Amniotic epithelial cell (primary cell): ENCODE measurements at places on chromosomes 11 and 22.

- DNase-seq = no peak
These were observed 9.1 kb upstream of the CCDC34 start for GRCh38 chr11:27372164-27372563.

- DNase-seq = peak; percentile 17
These were observed 102.7 kb upstream of the TRPC6 start for GRCh38 chr11:101686514-101686913.

DNA sequence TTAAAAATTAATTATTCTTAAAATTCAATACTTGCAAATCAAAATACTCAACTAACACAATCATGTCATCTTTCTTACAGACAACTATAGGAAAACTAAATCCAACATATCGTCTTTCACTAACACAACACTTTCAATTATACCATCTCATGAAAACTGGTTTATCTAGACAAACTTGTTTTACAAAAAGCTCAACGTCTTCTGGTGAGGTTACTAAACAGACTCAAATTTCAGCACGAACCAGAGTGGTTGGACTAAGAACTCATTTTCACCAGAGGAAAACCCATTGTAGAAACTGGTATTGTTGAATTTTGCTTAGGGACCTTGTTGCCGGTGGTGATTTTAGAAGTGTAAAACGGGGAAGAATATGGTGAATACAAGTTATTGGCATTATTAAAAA, 52.2 kb downstream of the NUP98 start:
- DNase-seq = no peak

DNA sequence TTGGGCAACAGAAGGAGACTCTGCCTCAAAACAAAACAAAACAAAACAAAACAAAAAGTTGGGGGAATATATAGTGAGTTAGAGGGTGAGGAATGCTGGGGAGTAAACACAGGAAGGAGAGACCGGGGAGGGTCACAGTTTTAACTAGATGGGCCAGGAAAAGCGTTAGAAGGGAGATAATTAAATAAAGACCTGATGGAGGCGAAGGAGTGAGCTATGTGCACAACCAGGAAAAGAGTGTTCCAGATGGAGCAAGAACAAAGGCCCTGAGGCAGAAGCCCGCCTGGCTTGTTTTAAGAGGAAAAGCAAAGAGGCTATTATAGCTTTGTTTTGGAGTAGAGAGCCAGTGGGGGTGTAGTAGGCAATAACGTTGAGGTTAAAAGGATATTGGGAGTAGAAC, 4.8 kb upstream of the PLA2G6 start:
- no peak for DNase-seq

DNA sequence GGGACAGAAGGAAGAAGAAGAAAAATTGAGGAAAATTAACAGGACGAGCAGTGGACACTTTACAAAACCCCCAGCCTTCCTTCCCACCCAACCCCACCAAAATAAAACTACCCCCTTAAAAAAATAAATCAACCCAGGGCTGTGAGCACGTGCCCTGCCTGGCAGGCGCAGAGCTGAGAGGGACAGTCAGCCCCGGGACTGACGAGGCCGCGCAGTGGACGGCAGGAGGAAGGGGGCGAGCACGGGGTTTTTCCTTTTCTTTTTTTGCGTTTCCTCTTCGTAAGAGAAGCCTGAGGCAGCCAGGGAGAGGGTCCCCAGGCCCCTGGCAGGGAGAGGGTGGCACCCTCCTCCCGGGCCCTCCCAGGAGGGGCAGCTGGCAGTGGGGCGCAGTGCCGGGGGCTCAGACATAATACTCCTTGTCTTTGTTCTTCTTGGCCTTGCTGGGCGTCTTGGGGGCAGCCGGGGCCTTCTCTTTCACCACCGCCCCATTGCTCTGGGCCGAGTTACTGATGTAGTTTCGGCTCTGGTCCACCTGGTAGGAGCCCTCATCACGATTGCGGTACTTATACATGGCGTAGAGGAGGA, 15.9 kb downstream of the SLC22A12 start:
- DNase-seq = no peak

GRCh38 chr11:34890089-34890488, 26.1 kb downstream of the APIP start:
- peak; percentile 37 for DNase-seq

- no peak for DNase-seq
These were observed 1.4 kb downstream of the SH3BP1 start for GRCh38 chr22:37640591-37641560.

- DNase-seq = no peak
These were observed 653.5 kb downstream of the FAM181B start for GRCh38 chr11:82080160-82080559.

GRCh38 chr22:45760682-45761081, 89.0 kb downstream of the ATXN10 start:
- DNase-seq = no peak

GRCh38 chr11:124955035-124955434, 1.0 kb downstream of the CCDC15 start:
- no peak for DNase-seq

DNA sequence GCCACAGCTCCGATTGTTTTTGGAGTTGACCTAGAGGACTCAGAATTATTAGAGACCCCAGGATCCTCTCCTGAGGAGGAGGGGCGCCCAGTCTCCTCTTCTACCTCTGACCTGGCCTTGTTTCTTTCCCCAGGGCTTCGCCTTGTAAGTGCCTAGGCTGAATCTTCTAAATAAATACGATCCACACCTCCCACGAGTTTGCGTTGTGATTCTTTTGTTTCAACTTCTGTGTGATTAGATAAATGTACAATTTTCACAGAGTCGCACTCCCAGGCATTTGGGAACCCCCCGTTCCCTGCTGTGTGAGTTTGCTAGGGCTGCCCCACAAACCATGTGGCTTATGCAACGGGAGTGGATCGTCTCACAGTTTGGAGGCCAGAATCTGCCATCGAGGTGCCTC, 1.2 kb downstream of the KRTAP5-8 start:
- DNase-seq = no peak

GRCh38 chr11:101835506-101836063, 79.2 kb upstream of the CEP126 start:
- no peak for DNase-seq

- DNase-seq = no peak
These were observed 21.6 kb downstream of the CYB5R2 start for GRCh38 chr11:7651700-7652099.

DNA sequence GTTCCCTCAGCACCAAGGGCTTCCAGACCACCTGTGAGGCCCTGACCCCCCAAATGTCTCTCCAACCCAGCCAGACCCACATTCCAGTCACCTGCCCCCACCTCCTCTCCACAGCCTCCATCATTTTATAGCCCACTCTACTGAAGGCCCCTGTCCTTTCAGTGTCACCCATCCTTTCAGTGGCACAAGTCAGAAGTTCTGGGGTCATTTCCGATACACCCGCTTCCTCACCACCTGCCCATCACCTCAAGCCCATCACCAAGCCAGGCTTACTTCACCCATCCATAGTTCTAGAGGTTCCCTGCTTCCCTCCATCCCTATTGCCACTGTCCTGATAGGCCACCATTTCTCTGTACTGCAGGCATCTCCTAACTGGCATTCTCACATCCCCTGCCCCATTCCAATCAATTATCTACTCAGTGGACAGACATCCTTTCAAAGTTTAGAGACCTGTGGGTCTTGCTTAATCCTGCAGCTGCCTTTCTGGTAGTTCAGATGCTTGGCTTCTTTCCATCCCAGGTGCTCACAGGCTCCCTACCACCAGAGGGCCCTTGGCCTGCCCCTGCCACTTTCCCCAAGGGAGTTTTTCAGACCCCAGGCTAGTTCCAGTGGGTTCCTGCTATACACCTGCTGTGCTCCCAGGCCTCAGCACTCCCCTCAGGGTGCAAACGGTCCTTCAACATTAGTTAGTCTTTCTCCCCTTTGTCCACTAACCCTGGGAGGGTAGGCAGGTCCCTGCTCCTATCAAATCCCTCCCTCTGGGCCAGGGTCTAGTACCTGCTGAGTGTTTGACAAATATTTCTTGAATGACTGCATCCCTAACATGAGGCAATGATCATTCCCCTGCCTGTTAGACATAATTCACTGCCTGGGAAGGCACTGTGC, 7.6 kb downstream of the KCNQ1OT1 start:
- DNase-seq = peak; percentile 24

DNA sequence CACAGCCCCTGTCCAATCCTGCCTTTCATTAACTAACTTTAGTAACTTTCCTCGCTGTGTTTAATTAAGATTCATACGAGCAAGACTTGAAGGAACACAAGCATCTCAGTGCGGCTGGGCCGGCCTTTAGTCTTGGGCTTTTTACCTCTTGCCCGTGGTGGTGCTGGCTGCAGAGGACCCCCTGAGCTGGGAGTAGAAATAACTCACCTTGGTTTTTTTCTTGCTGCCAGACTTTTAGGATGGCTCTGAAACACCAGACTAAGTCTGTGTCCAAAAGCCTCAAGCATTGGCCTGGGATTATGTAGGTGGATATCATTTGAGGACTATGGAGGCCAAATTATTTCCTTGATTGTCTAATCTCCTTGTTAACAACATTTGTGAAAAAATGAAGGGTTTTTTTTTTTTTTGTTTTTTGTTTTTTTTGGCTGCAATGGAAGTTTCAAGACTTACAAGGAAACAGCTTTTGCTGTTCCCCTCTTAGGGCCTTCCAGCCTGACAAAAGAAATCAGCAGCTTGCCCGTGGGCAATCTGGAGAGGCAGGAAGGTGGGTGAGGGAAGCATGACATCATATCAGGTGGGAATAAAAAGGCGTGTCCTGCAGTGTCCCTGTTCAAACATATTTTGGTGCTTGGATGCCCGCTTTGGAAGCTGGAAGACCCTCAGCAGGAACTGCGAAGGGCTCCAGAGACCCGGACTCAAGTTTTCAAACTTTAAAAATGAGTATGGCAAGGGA, 44.0 kb downstream of the SMIM38 start:
- no peak for DNase-seq

DNA sequence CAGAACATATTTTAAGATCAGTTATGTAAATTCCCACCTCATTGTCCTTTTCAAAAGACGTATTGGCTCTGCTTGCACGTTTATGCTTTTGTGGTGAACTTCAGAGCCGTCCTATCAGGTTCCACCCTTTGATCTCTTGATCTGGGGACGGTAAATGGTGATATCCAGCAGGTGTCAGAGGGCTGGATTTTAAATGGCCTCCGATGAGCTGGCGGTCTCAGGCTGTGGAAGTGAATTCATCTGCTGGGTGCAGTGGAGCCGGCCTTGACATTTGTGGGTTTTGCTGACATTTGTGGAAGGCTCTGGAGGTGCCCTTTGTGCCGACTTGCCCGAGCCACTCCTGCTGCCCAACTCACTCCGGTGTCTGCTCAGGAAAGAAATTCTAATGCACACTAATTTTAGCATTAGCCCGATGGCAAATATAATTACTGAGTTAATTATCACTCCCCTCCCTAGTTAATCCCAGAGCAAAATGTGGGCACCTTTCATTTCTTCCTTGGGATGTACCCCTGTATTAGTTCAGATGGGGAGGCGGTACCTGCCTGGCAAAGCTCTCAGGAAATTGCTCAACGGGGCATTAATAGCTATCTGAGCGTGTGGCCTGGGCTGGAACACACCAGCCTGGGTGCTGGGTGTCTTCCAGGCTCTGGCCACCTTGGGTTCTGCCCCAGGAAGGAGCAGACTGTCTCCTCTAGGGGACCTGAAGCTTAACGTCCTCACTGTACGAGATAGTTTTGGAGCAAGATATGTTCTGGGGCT, 9.1 kb downstream of the LRP5 start:
- DNase-seq = no peak

DNA sequence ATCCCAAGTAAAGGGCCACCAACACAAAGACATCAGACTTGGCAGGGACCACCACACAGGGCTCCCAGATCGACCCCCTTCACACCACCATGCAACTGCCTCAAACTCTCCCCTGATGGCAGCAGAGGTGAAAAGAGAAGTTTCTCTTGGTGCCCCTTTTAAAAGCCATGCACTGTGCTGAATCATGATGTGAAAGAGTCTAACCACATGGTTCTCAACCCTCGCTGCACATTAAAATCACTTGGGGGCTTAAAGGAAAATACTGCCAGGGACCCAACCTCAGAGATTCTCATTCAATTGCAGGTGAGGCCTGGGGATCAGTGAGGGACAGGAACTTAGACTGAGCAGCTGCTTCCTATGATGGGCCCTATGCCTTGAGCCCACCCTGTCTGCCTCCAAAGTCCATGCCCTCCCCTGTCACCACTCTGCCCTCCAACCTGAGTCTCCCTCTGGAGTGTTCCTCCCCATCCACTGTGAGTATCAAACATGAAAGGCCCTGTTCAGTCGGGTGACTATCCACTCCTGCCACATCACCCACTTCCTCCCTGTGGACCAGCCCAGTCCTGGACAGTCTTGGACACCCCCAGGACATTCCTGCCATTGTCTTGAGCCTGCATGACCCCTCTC, 40.8 kb downstream of the PLEKHA7 start:
- DNase-seq = no peak

DNA sequence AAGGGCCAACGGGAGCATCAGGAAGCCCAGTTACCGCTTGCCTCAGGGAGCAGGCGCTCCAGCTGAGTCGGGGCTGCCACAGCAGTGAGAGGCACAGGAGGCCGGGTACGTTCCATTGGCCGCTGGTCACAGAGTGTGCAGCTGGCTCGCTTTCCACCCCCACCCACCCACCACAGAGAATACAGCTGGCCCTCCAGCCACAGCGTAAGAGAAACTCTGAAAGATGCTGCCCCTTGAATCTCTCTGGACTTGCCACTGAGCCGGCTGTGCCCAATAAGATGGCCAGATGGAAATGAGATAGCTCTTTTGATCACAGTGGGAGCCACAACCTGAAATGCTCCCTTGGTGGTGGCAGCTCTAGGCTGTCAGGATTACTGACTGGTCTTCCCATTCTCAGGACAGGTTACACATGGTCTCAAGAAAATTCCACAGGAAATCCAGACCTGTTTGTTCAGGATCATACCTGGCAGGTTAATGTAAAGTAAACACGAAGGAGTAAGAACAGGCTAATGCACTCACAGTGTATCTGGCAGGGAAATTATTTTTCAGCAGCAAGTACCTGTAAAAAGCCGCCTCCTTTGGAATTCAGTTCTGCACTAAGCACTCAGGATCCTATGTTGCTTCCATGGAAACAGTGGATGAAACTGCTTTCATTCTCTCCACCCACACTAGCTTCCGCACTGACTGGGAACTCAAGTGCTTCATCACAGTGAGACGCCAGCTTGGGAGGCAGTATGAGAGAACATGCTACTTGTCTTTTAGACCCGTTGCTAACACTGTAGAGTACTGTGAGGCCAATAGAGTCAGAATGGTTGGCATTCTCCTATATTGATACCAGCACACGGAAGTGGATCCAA, 16.5 kb downstream of the SIAE start:
- DNase-seq = peak; percentile 24

DNA sequence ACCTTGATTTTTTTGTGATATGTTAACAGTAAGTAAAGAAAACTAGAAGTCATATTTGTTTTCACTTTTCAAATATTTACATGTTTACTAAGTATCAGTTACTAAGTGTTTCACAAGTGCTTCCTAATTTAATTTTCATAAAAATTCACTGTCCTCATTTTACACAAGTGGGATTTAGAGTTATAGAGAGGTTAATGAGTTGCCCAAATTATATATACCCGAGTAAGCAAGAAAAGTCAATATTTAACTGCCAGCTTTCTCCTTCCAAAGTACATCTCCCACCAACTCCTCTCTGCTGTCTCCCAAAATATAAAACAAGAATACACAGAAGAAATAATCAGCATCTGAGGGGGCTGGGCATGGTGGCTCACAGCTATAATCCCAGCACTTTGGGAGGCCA, 896.7 kb upstream of the ANO3 start:
- DNase-seq = no peak

- peak; percentile 54 for DNase-seq
These were observed 756.8 kb downstream of the NTM start for GRCh38 chr11:132126973-132127899.
